ENCODE measurements at places on chromosomes 7 and 10.
A peak's percentile ranks its signal among the peaks of the same experiment; 100 is the strongest.

DNA sequence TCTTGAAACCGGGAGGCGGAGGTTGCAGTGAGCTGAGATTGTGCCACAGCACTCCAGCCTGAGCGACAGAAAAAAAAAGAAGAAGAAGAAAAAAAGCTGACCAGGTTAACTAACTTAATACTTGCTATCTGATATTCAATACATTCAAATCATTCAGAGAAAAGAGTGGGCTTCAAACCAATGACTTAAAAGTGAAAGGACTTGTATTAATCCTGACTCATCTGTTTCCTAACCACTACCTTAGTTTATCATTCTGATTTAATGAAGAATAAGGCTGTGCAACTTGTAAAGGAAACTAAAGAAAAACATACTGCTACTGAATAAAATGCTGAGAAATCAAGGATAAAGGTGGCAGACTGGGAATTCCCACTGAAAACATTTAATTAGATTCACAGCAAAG is 128.4 kb downstream of the NRBF2 start:
- no peak for DNase-seq

GRCh38 chr7:113633073-113633472 is 285.7 kb downstream of the PPP1R3A start:
- no peak for DNase-seq

DNA sequence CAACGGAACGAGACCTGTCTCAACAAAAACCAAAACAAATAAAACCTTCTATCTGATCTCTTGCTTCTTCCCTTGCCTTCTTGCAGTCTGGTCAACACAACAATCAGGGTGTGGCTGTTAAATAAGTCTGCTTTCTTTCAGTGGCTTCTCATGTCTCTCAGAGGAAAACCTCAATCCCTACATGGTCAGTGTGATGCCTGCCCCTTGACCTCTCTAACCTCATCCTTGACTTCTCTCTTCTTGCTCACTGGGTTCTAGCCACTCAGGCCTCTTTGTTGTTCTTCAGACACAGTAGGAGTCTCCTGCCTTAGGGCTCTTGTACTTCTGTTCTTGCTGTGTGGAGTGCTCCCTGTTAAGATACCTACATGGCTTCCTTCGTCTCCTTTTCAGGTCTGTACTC is 220.4 kb downstream of the SDHAF3 start:
- DNase-seq: no peak

DNA sequence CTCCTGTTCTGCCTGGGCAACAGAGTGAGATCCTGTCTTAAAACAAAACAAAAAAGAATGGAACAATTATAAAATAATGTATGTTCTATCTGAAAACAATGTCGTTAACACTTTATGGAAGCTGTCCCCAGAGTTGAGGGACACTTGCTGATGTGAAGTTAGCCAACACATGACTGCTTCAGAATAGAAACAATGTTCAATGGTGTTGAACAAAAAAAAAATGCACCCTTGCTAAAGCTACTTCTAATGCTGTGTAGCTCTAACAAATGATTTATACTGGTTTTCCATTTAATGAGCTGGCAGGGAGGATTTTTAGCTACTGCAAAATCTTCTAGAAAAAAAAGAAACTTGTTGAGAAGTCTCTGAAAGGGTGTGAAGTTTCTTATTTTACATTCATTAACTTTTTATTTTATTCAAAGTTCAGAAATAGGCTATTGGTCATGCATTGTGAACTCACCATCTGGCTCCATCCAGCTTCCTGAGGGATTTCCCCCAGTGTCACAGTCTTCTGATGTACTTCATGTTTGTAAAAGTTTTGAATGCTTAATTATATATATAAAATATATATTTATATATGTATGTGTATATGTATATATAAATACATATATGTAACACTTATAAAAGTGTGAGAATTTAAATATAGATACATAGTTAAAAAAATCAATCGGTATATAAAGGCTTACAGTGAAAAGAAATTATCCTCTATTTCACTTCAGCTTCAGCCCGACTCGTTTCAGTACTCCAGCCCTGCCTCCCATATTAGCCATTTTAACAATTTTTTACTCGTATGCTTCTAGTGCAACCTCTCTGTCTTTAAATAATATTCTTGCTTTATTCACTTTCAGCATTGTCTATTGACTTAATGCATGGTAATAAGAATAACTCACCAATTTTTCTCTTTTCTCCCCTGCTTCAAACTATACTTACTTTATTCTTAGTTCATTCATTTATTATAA is 35.0 kb downstream of the HDAC9 start:
- no peak for DNase-seq

DNA sequence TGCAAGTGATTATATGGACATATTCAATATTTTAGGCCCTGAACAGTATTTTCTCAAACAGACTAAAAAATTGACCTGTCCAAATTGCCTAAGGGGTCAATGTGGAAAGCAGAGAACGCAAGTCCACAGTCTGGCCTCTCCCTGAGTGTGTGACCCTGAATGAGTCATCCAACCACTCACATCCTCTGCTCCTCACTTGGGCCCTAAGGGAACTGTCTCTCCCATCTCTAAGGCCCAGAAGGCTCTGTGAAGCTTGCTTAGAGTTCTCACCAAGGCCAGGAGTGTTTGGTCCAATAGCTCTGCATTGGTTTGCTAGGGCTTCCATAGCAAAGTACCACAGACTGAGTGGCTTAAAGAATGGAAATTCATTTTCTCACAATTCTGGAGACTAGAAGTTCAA is 155.1 kb downstream of the LSM5 start:
- DNase-seq: no peak

DNA sequence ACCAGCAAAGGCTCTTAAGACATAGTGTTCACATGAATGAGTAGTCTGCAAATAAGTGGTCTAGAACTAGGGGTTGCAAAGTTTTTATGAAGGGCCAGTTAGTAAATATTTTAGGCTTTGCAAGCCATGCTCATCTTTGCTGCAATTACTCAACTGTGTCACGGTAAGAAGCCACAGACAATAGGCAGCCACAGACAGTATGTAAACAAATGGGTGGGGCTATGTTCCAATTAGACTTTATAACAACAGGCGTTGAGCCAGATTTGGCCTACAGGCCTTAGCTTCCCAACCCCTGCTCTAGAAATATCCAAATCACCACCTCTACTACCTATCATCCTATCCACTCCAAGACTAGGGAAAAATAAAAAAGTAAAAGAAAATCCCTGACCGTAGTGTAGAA is 9.2 kb downstream of the IKZF5 start:
- no peak for DNase-seq

DNA sequence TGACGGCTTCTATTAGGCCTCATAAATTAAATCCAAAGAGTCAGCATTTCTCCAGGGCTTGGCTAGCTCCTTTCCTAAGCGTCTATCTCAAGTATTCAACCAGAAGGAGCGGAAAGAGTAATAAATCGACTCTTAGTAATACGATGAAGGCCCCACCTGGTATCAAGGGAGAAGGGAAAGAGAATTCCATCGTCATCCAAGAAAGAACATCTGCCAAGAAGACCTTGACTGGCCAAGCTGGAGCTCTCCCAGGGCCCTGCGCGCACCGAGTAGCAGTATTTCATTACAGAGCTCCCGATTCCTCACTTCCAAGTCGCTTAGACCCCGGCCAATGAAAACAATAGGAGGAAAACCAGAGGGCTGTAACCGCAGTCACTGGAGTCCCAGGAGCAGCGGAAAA is 178.0 kb upstream of the FRMD4A start:
- no peak for DNase-seq

DNA sequence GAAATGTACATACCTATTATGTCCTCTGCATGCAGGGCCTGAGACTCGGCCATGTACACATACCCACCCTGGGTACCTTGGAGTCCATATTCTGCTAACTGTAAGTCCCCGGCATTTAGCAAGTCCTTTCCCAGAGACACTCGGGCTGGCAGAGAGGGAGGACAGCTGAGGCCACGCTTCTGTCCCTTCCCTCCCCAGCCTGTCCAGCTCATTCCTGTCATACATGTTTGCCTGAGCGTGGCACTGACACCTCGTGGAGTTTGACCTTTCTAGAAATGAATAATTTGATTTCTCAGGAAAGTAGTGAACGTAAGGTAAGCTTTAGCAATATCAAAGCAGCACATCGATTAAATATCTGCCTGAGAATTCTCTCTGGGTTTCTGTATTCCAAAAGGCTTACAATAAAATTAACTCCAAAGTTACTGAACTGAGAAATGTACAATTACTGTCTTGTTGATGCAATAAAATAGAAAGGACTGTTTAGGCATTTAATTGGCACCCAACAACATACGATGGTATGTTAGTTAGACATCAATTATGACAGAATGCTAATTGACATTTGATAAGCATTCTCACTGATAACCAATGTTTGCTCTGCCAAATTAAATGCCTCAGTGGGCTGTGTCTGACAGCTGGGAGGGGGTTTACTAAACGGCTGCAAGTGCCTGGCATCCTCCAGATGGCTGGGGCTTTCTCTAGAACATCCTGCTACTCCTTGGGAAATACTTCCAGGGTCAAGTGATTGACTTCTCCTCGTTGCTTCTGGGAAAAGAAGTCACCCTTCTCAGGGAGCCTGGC is 221.2 kb downstream of the CCSER2 start:
- DNase-seq: no peak

GRCh38 chr7:2513702-2514101 is 5.9 kb upstream of the LFNG start:
- DNase-seq: no peak

- DNase-seq: no peak
These were observed 29.4 kb downstream of the ZRANB1 start for GRCh38 chr10:124971276-124971675.

- DNase-seq: no peak
These were observed 4.0 kb upstream of the DIP2C start for GRCh38 chr10:693506-693905.

- no peak for DNase-seq
These were observed at the start of gene PPP1R3A for GRCh38 chr7:113918946-113919345. Gene PPP1R3A, minus strand, starts transcription at chr7:113919009. Its CDS starts 13 bp downstream, at chr7:113918996.

DNA sequence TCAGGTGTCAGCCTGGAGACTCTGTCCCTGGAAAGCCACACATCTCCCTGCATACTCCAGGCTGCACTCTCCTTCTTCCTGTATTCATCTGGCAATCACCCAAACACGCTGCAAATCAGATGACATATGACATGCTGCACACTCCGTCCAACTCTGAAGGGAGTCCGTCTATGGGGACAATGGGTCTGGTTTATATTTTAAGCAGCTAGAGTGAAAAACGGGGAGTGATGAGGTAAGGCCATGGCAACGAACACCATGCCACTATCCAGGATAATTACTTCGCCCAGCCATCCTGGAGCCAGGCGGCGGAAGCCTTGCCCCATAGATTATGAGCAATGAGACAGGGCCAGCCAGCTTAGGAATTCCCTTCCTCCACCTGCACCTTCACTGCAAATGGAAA is 140.1 kb downstream of the PLXNA4 start:
- DNase-seq: no peak

DNA sequence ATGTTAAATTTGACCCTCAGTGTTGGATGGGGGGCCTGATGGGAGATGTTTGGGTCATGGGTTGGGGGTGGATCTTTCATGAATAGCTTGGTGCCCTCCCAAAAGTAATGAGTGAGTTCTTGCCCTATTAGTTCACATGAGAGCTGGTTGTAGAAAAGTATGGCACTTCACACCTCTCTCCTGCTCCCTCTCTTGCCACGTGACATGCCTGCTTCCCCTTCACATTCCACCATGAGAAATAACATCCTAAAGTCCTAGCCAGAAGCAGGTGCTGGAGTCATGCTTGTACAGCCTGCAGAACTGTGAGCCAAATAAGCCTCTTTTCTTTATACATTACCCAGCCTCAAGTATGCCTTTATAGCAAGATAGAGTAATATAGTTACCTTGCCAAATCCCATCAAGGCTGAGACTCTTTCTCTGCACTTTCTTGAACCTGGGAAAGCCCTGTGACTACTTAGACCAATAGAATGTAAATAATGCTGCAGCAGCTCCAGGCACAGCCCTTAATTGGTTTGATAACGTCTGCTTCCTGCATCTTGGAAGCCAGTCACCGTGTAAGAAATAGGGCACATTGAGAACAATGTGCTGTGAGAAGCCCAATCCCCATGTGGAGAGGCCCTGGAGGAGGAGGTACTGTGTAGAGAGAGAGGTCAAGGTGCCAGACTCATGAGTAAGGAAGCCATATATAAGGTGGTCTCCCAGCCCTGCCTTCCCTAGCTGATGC is 88.0 kb upstream of the NAMPT start:
- DNase-seq: no peak

GRCh38 chr10:11837372-11838161 is 14.4 kb downstream of the PROSER2 start:
- peak; percentile 9 for DNase-seq

DNA sequence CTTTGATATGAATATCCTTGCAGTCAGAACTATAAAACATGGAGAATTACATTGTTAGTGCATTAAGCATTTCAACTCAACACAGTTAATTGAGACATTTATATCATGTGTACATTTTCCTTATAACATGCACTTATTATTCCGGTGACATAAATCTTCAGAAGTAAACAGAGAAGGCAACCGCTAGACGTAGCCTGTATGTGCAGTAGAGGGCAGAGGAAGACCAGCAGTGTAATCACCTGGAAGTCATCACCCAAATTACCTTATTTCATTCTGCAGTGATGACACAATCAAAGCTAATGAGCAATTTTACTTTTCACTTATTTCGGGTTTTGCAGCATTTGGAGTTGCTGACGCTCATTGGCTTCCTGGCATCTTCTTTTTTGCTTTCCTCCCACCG is 394.6 kb downstream of the SDK1 start:
- no peak for DNase-seq

DNA sequence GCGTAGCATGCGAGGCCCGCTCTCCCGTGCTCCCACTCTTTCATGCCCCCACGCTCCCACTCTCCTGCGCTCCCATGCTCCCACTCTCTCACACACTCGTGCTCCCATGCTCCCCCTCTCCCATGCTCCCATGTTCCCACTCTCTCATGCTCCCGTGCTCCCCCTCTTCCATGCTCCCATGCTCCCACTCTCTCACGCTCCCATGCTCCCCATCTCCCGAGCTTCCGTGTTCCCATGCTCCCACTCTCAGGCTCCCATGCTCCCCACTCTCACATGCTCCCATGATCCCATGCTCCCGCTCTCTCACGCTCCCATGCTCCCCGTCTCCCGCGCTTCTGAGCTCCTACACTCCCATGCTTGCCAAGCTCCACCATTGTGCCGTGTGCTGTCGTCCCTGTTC is 84.4 kb upstream of the ANLN start:
- no peak for DNase-seq

GRCh38 chr7:17027143-17027788 is 145.5 kb upstream of the AGR3 start:
- no peak for DNase-seq

DNA sequence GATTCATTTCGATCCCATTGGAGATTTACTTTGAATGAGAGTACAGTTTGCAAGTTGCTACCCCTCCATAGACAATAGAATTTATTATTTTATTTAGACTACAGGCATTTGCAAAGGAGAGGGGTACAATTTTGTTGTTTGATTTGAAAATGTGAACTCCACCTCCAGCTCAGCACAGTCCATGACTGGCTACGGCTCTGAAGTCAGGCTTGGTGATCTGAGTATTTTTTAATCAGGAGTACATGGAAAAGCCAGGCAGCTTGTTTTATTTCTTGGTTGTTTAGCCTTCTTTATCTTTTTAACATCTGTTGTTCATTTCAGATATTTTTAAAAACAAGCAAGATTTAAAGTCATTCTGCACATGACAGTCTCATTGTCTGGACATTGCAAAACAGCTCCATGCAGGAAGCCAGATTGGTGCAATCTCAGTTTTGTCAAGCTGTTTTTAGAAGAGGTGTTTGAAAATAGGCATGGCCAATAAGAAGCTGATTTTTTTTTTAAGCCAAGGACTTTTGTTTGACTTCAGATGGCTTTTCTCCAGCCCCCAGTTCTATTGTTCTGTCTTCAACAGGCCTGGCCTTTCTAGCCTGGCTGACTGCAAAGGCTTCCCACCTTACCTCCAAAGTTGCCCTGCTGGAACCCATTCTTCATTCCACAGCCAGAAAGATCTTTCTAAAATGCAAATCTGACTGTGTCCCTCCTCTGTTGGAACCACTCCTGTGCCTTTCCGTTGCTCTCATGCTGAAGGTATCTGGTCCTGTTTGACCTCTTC is 12.2 kb downstream of the PLXDC2 start:
- no peak for DNase-seq

All from activated CD8-positive, alpha-beta T cell treated with anti-CD3 and anti-CD28 coated beads for 36 hours (primary cell).